ENCODE measurements at places on chromosomes 6 and 20.

DNA sequence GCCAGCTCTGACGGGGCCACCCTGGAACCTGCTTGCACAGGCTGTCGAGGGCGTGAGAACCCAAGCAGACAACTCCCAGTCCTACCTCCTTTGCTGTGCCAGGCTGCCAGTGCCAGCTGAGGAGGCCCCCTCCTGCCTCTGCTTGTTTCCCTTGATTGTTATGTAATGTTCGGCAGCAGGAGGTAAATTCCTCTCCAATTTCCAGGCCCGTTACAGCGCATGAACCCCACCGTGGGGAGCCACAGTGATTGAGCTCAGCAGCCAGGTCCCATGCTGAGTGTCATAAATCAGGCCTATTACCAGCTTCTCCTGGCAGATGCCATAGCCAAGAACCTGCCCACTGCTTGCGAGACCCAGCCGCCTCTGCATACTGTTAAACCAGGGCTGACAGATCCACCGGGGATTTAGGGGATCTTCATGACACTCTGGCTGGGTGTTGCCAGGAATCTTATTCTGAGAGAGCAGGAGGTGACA lies 320.5 kb downstream of the DHX35 start:
- no peak for DNase-seq

GRCh38 chr6:167819576-167819975 lies 7.1 kb upstream of the AFDN start:
- DNase-seq: no peak

DNA sequence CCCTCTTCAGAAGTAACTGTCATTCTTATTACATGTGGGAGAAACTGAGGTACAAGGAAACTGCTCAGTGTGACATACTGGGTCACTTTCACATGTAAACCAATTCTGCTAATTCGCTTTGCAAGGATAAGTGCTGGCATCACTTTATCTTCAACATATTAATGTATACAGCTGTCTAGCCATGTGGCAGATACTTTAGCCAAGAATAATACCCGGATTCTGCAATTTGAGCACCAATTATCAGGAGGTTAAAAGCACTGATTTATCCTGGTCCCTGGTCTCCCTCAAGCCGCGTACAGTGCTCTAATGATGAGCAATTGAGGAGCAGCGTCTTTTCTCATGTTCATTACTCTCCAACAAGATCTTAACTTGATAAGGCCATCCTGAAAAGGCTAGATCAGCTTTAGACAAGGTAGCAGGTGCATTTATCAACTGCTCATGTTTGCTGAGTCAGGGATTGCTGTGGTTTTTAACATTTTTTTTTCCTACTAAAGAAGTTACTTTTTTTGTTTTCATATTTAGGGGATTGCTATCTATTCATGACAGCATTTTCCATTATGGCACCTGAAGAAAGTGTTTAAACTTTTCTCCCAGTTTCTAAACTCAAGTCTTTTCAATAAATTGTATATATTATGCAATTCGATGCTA lies 1066.3 kb upstream of the MAP3K7 start:
- no peak for DNase-seq

GRCh38 chr20:36317675-36318074 lies 11.5 kb downstream of the DLGAP4 start:
- no peak for DNase-seq

DNA sequence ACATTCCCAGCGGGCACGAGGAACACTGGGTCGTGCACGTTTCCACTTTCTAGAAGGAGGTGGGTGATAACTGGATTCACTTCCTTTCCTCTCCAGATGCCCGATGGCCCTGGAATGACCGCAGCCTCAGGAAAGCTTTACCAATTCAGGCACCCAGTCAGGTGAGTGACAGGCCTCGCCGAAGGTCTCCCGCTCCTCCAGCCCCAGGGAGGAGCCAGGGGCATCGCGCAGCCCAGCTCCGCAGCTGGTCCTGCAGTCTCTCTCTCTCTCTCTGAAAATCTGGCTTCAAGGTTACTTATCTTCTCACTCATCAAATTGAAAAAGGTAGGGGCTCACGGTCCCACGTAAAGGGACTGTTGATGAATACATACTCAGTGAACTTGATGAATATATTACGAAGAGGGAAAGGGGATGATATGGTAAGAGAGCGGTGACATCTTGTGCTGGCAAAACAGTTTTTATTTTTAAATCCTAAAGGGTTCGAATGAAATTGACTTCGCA lies 891 bp downstream of the RIPPLY2 start:
- DNase-seq: no peak

- DNase-seq: no peak
Measured at GRCh38 chr20:2616634-2617033, 35.8 kb upstream of the NOP56 start.

DNA sequence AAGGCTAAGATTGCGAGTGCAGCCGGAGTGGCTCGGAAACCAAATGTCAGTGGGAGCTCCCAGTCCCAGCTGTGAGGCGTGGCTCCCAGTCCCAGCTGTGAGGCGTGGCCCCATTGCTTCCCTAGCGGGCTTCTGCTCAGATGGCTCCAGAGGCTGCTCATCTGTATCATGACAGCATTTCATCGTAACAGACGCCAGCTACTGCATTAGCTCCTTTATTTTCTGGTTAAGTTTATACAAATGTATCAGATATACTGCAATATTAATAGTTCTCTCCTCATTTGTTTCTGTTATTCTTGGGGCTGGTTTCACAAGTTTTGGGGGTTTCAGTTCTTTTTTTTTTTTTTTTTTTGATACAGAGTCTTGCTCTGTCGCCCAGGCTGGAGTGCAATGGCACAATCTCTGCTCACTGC lies 34.7 kb upstream of the TBXT start:
- DNase-seq: no peak

DNA sequence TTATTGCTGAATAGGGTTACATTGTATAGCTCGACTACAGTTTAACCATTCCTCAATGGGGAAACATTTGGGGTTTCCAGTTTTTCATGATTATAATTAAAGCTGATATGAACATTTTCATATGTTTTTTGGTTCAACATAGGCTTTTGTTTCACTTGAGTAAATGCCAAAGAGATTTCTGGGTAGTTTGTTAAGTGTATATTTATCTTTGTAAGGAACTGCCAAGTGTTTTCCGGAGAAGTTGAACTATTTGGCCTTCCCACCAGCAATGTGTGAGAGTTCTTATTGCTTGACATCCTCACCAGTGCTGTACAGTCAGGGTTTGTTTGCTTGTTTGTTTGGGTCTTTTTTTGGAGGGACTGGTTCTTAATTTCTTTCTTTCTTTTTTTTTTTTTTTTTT lies 83.7 kb upstream of the RALY start:
- DNase-seq: no peak

DNA sequence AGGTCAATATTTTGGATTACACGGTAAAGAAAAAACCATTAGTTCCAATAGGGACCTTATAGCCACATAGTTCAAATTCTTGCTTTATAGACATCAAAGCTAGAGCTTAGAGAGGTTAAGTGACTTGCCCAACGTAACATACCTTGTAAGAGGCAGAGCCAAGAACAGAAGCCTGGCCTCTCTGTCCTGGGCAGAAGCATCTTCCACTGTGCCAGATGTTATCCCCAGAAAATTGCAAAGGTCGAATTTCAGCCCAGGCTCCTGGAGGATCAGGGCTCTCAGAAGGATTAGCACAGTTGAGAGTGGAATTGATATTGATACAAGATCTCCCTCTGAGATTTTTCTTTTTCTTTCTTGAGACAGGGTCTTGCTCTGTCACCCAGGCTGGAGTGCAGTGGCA lies 6.1 kb downstream of the SMIM28 start:
- no peak for DNase-seq

DNA sequence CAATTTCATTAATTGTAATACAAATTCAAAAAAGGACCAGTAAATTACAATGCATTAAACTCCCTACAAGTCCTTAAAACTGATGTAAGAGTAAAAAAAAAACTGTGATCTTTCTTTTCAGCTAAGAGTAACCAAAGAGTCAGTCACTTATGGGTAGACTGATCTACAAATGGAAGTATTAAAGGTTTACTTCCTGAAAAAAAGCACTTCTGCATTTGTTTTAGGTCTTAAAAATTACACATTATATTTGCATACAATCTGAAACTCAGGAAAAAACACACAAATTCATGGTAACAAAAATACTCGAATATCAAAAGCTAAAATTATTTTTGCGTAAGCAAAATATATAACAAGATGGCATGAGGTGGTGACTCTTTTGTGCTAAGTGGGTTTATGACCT lies 23.5 kb downstream of the USP49 start:
- no peak for DNase-seq

DNA sequence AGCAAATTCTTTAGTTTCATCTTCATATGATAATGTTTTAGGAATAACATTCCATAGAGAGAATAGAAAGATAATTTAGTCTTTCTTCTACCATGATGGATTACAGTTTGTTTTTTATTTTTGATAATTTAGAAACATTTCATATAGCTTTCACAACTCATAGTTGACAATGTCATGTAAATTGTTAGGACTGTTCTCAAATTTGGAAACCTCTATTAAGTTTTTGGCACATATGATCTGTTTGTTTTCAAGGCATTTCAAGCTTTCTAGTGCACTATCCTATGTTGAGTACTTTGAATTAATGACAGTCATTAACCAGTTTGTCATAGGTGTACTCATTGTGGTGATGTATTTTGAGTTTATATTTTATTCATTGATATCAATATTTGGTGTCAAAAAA lies 10.7 kb upstream of the TFB1M start:
- DNase-seq: no peak

DNA sequence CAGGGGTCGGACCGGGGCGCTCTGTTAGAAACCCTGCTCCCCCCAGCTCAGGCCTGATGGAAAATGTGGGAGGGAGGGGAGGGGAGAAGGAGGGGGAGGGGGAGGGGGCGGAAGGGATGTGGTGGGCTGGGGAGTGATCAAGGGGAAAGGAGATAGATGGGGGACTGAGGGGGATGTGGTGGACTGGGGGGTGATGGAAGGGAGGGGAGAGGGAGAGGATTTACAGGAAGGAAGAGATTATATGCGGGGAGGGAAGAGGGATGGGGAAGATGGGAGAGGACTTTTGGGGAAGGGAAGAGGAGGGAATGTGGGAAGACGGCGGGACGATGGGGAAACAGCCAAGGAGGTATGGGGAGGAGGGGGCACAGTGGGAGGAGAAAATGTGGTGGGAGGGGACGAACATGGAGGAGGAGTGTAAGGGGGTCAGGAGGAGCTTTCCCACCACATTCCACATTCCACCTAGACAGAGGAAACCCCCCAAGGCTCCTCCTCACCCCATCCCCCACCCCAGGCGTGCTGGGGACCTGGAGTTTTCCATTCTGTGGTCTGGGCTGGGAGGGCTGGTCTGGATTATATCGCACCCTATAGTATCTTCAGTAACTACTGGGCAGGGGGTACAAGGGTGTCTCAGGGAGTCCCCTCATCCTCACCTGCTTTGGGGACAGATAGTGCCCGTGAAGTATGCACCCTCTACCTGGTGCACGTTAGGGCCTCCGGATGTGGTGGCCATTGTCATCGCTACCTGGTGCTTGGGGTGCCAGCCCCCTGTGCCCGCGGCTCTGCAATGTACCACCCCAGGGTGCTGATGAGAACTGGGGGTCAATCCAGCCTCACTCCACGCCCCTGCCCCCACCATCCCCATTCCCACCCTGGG lies 578 bp upstream of the PTGIS start:
- no peak for DNase-seq

DNA sequence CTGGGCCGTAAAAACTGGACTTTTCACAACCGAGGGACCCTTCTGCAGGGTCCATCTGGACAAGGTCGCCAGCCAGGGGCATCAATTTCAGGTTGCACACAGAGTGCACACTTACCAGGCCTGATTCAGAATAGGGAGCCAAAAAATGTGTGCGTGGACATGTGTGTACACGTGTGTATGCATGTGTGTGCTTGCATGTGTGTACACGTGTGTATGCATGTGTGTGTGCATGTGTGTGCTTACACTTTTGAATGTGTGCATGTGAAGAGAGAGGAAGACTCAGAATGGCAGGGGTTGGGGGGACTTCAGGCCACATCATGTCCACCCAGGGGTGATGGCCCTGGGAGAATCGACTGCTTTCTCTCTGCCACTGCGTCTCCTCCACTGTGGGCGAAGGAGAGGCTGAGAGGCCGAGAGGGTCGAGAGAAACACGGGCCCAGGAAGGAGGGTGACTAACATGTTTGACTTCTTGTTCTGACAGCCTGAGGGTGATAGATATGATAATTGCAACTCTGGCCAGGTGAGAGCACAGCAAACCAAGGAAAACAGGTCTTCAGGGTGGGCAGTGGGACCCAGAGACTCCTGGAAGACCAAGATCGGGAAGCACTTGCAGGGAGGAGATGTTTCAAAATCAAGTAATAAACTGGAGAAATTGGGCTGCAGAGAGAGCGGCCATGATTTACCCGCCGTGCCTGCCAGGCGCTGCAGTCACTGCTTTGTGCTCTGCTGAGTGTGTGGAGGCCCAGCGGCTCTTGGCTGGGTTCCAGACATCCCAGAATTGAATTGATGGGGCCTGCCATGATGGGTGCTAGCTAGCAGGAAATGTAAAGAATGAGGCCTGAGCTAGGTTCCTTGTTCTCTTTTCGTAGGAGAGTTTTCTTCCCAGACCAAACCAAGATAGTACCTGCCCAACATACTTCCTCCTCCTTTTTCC lies 310.8 kb downstream of the QKI start:
- DNase-seq: no peak

DNA sequence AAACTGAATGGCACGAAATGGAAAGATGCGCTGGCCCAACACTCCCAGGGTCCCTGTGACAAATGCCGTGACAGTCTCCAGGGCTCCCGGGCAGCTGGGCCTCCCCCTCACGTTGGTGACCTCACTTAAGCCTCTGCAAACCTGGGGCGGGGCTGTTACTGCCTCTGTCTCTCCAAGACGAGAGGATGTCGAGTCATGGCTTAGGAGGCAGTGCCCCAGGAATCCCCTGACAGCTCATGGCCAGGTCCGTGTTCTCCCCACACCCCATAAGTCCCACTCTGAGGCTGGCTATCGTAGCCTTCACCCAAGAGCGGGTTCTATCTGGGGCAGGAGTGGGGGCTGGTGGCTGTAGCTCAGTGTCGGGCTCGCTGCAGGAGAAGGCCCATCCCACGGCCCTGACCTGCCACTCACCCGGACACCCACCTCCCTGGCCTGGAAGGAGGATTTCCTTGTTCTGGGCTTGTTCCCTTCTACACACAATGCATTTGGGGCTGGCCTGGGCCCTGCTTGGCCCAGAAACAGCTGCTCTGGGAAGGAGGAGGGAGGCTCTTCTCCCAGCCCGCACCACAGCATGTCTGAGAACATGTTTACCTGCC lies 5.6 kb upstream of the RPS21 start:
- no peak for DNase-seq
